Vagina (tissue), 2 donors: ENCODE measurements at places on chromosomes 13 and 19.

DNA sequence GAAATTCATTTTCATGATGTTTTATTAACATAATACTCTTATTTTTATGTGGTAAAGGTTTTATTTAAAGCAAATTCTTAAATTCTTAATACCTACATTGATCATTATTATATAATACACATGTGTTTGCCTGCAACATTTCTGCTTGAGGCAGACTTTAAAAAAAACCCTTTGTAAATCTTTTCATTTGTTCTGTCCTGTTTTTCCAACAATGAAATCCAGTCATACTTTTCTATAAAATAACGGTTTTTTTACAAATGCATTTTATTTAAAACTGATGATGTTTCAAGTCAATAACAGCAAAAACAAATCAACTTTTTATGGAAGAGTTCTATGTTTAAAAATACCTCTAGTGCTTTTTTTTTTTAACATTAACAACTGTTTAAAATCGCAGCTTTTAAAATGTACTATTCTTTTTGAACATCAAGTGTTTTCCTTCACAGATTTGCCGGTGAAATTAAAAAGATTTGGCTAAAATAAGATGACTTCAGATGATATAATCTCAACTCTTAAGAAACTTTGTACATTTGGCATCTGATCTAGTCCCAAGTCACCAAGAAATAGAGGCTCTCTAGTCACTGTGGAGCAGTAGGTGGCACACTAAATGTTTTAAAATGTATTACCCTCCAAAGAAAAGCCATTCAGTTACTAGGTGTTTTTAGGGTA is 5.1 kb downstream of the POU4F1 start:
- no peak for DNase-seq
- no peak overlapping the region for H3K4me3 ChIP-seq
- no peak overlapping the region for H3K27ac ChIP-seq
- peaks cover 50% of the 10 kb centered on the region for H3K27me3 ChIP-seq
- H3K4me1 ChIP-seq = peaks cover 35% of the 10 kb centered on the region
- no peaks in the 10 kb centered on the region for H3K36me3 ChIP-seq

- H3K4me1 ChIP-seq = no peaks in the 10 kb centered on the region
- H3K36me3 ChIP-seq = no peaks in the 10 kb centered on the region
- no peak overlapping the region for H3K27ac ChIP-seq
- H3K27me3 ChIP-seq = no peaks in the 10 kb centered on the region
Measured at GRCh38 chr19:23402388-23402787, 7.1 kb upstream of the ZNF91 start.

GRCh38 chr13:98504371-98504963 is 72.4 kb downstream of the STK24 start:
- no peaks in the 10 kb centered on the region for H3K27me3 ChIP-seq
- peaks cover 3% of the 10 kb centered on the region for H3K36me3 ChIP-seq
- H3K4me1 ChIP-seq = peaks cover 97% of the 10 kb centered on the region
- H3K4me3 ChIP-seq = peak overlapping the region; percentile 11
- no peak for DNase-seq
- H3K27ac ChIP-seq = peak overlapping the region; percentile 71

DNA sequence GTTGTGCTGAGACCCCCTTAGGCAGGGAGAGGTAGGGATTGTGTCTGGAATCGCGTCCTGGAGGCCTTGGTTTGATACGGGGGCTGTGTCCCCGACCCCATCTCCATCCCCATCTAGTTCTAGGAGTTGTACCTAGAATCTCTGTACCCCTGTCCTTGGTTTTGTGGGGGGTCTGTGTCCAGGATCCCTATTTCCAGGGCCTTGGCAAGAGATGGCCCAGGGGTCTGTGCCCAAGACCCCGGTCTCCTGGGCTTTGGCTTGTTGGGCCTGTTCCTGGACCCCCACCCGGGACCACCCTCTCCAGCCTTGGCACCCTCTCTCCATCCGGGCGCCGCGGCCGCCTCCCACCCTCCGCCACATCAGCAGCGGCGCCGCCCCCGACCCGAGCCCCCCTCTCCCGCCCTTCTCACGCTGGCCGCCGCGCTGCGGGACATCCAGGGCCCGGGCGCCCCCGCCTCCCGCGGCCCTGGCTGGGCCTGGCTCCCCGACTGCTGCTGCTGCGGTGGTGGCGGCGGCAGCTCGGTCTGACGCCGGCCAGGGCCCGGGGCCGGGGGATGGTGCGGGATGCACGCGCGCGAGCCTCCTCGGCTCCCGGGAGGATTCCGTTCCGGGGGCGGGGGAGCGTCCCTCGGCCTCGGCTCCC is at the start of gene NUMBL:
NUMBL (minus strand) TSS at position 602 of the 643 bp plus-strand sequence; CDS start at position 434, 168 bp downstream.
- DNase-seq = no peak
- H3K36me3 ChIP-seq = no peaks in the 10 kb centered on the region
- no peaks in the 10 kb centered on the region for H3K27me3 ChIP-seq

- no peak overlapping the region for H3K27ac ChIP-seq
- no peak overlapping the region for H3K4me3 ChIP-seq
- no peaks in the 10 kb centered on the region for H3K4me1 ChIP-seq
- H3K36me3 ChIP-seq = no peaks in the 10 kb centered on the region
Measured at GRCh38 chr13:73870036-73870741, 264.0 kb downstream of the KLF12 start.

DNA sequence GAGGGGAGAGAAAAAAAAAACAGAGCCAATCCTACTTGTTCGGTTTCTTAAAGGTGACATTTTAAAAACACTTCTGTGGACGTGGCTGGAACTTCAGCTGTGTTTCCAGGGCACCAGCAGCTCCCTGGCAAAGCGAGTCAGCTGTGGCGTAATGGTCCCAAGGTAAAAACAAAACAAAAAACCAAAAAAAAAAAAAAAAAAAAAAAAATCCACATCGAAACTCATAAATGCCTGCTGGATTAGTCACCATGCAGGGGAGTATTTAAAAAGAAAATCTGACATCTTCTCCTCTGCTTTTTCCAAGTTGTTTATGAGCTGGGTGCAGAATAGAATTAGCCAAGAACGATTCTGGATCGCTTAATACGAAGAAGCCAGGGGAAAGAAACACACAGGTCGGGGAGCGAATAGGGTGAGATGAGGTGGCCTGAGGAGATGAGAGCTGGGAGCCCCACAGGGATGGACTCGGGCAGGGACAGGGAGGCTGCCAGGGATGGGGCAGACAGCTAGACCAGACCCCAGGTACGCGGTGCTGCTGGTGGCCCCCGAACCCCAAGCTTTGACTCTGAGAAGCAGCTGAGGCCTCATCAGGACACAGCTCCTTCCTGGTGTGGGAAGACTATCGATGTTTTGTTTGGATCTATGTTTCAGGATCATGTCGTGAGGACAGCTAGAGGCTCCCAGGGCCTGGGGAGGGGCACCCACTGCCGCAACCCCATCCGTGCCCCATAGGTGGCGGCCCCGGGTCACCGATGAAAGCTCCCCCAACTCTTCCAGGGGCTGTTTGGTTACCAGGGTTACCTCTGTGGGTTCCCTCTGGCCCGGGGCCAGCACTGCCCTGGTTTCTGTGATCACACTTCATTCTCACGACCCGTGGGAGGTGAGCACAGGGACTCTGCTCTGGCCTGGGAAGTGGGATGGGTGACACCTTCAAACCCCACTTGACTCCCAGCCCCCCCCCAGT is 3.1 kb upstream of the CTXN1 start:
- no peaks in the 10 kb centered on the region for H3K27me3 ChIP-seq
- H3K4me3 ChIP-seq = peak overlapping the region; percentile 15
- peaks cover 53% of the 10 kb centered on the region for H3K4me1 ChIP-seq

- no peak overlapping the region for H3K4me3 ChIP-seq
- no peaks in the 10 kb centered on the region for H3K27me3 ChIP-seq
- H3K36me3 ChIP-seq = no peaks in the 10 kb centered on the region
- no peak for DNase-seq
Measured at GRCh38 chr13:30037766-30038165, 187.3 kb upstream of the UBL3 start.

GRCh38 chr13:78022164-78022877 is 103.7 kb upstream of the EDNRB start:
- no peak overlapping the region for H3K4me3 ChIP-seq
- no peaks in the 10 kb centered on the region for H3K4me1 ChIP-seq
- no peaks in the 10 kb centered on the region for H3K27me3 ChIP-seq
- H3K36me3 ChIP-seq = no peaks in the 10 kb centered on the region
- DNase-seq = no peak

- DNase-seq = no peak
- no peak overlapping the region for H3K27ac ChIP-seq
- no peaks in the 10 kb centered on the region for H3K27me3 ChIP-seq
- no peak overlapping the region for H3K4me3 ChIP-seq
Measured at GRCh38 chr13:48175185-48175584, 57.8 kb upstream of the ITM2B start.

GRCh38 chr19:23523863-23524262 is 128.6 kb upstream of the ZNF91 start:
- H3K27ac ChIP-seq = no peak overlapping the region
- no peaks in the 10 kb centered on the region for H3K27me3 ChIP-seq
- no peak for DNase-seq
- H3K36me3 ChIP-seq = no peaks in the 10 kb centered on the region

GRCh38 chr19:8567522-8568172 is 9.6 kb downstream of the MYO1F start:
- H3K27me3 ChIP-seq = no peaks in the 10 kb centered on the region
- no peak overlapping the region for H3K27ac ChIP-seq
- no peaks in the 10 kb centered on the region for H3K36me3 ChIP-seq
- H3K4me3 ChIP-seq = no peak overlapping the region
- no peak for DNase-seq
- H3K4me1 ChIP-seq = no peaks in the 10 kb centered on the region

GRCh38 chr19:22530042-22530441 is 104.1 kb upstream of the ZNF492 start:
- no peak overlapping the region for H3K27ac ChIP-seq
- no peaks in the 10 kb centered on the region for H3K27me3 ChIP-seq
- no peak for DNase-seq
- no peaks in the 10 kb centered on the region for H3K36me3 ChIP-seq
- H3K4me3 ChIP-seq = no peak overlapping the region

DNA sequence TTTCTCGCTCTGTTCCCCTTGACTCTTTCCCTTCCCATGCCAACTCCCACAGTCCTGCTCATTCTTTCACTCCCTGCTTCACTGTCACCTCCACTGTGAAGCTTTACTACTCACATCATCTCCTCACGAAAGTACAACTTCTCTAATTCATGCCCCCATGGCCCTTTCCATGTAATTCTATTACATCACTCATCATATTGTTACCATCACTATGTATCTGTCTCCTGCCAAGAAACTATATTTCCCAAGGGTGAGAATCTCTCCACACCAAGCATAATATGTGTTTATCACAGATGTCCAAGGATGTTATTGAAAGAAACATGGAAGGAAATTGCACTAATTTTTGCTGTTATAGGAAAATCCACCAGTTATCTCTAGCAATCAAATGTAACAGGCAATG is 37.2 kb upstream of the LRCH1 start:
- DNase-seq = no peak
- peaks cover 20% of the 10 kb centered on the region for H3K4me1 ChIP-seq
- H3K36me3 ChIP-seq = no peaks in the 10 kb centered on the region
- no peak overlapping the region for H3K27ac ChIP-seq

DNA sequence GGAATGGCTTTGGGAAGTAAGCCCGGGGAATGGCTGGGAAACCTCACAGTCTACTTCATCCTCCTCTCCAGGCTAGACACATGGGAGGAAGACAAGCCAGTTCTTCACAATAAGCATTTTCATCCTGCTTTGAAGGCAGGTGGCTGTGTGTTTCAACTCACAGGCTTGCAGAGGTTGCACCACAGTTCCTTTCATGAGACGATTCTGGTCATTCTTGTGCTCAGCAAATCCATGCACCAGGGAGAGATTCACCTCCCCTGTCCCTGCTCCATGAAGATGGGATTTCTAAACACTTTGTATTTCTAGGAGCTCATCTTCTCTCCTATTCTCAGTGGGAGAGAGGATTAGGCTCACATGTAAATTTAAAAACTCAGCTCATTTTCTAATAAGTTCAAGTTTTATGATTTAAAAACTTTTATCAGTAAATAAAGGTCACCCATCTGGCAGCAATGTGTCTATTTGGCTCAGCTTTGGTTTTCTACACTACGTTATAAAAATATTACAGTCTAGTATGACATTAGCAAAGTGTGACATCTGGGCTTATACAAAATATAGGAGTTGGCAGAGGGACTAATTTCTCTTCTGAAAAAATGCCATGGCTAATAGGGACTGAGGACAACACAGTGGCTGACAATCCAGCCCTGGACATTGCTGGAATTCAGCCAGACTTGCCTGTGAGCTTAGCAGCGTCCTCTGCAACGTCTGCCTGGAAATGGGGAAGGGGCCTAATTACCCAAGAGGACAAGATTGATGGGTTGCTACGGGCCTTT is 283.2 kb upstream of the SLC10A2 start:
- H3K4me3 ChIP-seq = no peak overlapping the region
- no peak for DNase-seq
- H3K4me1 ChIP-seq = no peaks in the 10 kb centered on the region
- no peak overlapping the region for H3K27ac ChIP-seq

DNA sequence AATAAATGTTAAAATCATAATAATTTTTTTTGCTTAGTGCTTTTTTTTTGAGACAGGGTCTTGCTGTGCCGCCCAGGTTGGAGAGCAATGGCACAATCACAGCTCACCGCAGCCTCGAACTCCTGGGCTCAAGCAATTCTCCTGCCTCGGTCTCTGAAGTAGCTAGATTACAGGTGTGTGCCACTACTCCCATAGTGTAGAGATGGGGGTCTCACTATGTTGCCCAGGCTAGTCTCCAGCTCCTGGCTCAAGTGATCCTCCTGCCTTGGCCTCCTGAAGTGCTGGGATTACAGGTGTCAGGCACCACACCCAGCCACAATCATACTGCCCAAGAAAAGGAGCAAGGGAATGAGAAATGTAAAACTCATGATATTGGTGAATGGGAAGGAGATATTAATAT is 5.1 kb downstream of the FBL start:
- H3K27ac ChIP-seq = no peak overlapping the region
- H3K4me1 ChIP-seq = peaks cover 38% of the 10 kb centered on the region
- DNase-seq = no peak
- H3K27me3 ChIP-seq = no peaks in the 10 kb centered on the region
- no peaks in the 10 kb centered on the region for H3K36me3 ChIP-seq

GRCh38 chr13:60229708-60230272 is 66.1 kb upstream of the DIAPH3 start:
- H3K36me3 ChIP-seq = no peaks in the 10 kb centered on the region
- H3K4me1 ChIP-seq = no peaks in the 10 kb centered on the region
- no peaks in the 10 kb centered on the region for H3K27me3 ChIP-seq
- no peak overlapping the region for H3K27ac ChIP-seq

DNA sequence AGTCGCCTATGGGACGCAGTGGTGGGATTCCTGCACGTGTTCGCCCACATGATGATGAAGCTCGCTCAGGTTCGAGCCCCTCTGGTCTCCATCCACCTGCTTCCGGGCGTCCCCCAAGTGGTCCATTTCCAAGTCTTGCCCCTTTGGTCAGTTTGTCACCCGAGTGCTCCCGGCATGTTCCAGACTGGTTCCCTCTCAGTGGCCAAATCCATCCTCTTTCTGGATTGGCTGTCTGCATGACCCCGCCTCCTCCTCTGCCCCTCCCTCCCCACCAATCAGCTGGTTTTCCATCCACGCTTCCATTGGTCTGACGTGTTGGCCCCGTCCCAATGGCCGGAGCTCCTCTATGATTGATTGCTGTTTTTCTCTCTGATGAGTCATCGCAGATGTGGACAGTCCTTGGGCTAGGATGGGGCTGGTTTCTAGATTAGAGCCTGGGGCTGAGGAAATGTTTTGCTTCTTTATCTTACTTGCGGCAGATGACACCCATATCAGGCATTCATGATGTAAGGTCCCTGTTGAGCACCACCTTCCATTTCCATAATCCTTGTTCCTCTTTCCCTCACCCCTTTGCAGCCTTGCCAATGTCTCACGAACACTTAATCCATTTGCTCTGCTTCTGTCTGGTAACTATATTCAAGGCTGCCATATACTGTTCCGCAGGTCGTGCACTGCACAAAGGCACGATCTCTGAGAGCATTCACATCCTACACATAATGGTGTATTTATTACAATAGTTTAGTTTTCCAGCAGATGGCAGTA is 73.8 kb downstream of the MAP4K1 start:
- no peaks in the 10 kb centered on the region for H3K36me3 ChIP-seq
- no peak overlapping the region for H3K27ac ChIP-seq
- H3K4me1 ChIP-seq = peaks cover 15% of the 10 kb centered on the region
- H3K4me3 ChIP-seq = peak overlapping the region; percentile 15
